ENCODE measurements at places on chromosomes 16 and 17.

- peak; percentile 51 for DNase-seq
These were observed at the start of gene CD68 for GRCh38 chr17:7579001-7579833. CD68 (plus strand) TSS chr17:7579638; CDS start chr17:7579678, 40 bp downstream.

- DNase-seq: no peak
These were observed 13.6 kb downstream of the CLEC16A start for GRCh38 chr16:10957771-10958482.

GRCh38 chr17:81715872-81716673, 4.0 kb downstream of the SLC25A10 start:
- DNase-seq: no peak

DNA sequence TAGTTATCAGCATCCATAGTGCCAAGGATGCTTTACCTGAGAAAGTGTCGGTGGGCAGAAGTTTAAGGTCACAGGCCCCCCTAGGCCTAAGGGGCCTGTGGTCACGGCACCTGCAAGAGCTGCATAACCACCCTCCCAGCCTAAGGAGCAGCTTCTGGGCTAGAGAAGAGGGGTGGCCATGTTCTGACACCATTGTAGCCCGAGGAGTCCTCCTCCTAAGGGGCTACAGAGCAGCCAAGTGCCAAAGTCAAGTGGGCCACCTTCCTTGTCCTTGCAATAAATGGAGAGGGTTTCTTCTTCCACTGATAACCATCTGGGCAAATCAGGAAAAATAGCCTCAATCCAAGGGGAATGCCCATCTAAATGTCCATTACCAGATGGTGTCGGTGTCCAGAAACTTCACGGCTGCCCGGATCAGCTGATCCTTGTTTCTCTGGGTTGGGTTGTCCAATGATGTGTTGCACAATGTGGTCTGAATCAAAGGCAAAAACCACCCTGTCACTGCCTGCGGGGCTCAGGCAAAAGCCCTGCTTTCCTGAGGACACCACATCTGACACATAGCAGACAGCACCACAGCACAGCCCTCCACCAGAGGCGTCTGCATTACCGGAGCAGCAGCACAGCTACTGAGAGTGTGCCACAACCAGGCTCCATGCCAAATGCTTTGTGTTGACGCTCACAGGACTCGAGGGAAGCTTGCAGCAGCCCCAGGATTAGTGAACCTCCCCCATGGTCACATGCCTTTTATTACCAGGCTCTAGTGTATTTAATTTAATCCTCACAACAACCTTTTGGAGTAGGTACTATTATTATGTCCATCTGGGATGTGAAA, 12.8 kb downstream of the ATPAF2 start:
- DNase-seq: no peak

- DNase-seq: no peak
These were observed 162.6 kb downstream of the SDK2 start for GRCh38 chr17:73481676-73482075.

GRCh38 chr16:56307534-56307873, 116.2 kb downstream of the GNAO1 start:
- no peak for DNase-seq

- DNase-seq: no peak
These were observed 18.3 kb downstream of the TPSG1 start for GRCh38 chr16:1206786-1207185.

DNA sequence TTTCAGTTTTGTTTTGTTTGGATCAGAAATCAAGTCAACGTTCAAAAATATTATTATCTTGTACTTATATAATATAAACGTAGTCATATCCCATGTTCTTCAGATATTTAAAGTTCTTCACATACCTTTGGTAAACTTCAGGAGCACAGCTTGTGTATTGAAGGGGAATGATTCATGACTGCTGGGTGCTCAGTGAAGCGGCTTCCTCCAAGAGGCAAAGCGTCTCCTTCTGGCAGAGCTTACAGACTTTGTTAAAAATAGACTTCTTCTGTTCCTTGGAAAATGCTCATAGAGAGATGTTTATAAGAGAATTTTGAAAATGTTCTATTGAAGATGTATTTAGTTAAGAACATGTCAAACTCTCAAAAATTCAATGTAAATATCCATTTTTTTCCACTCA, 155.6 kb upstream of the CNTNAP4 start:
- DNase-seq: no peak

DNA sequence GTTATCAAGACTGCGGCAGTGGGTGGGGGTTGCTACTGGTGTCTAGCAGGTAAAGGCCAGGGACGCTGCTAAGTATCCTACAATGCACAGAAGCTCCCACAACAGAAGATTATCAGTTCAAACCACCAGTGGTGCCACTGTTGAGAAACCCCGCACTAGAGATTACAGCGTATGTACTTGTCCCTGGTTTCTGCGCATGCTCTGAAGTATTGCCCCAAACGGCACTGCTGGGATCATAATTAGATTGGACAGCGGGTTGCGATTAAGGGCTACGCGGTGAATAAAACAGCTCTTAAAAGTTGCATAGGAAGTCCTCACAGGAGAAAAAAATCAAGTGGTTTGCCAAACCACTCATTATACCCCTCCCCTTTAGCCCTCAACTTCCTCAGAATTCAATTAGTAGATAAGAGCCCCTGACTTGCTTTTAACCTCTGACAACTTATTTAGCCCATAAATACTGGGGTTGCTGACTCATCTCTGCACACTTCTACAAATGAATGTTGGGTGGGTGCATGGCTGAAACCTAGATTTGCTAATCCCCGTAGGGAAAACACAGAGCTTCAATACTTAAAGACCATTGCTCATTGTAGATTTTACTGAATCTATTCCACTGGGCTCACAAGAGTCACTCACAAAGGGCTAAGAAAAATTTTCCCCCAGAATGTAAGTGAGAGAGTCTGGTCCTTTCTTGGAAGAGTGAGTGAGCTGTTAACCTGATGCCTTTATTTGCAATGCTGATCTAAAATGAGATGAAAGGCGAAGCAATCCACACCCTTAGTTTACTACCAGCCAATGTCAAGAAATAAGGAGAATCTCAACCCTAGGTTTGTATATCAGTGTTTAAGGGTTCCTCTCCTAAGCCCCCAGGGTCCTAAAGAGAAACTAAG, 91.8 kb downstream of the RGS9 start:
- no peak for DNase-seq

DNA sequence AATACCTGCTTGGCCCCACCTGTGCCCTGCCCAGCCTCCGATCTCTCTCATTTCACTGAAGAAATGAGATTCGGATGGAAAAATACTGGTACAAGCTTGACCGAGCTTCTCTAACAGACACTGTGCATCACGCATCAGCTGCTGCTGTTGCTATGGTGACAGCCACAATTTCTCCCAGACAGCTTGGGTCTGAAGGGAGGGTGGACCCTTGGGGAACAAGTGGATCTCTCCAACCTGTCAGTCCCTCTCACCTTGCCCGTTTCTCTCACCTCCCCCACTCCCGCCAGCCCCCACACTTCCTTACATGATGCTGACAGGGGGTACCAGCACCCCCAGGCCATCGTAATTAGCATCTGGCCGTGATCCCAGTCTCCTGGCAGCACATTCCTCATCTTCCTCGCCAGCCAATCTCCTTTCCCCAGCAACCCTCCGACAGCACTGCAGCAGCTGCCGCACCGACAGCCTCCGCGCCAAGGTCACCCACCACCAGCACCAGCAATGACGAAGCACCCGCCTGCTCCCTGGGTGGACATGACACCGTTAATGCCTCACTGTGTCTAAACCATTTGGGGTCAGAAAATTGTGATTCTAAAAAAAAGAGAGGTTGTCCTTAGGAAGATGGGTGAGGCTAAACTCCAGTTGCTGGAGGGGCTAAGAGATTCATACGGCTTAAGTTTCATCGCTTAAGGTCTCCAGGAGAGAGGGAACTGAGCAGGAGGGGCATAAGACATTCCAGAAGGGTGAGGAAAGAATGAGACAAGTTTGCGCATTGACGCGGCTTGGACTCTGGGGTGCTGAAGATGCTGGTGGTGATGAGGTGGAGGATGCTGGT, 58.6 kb upstream of the TNRC6A start:
- no peak for DNase-seq

DNA sequence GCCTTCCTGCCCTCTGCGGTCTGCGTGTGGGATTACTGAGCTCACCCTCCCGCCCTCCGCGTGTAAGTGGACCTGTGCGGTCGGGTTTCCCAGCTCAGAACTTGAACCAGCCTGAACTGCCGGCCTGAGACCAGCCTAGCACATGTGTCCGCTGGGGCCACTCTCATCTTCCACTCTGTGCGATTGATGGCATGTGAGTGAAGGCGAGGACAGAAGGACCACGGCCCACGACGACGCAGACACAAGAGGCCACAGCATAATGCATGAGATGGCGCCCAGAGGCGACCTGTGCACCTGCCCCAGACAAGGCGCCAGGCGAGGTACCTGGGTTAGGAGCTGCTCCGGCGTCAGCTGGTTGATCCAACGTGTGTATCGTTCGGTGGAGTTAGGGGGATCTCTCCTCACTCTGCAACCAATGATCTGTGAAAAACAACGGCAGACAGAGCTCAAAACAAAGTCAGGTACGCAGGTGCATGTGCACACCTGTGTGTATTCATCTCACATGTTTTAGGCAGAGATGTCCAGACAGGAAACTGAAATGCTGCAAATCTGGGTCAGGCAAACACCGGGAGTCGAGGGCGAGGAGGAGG, 74.5 kb upstream of the METRNL start:
- no peak for DNase-seq

- DNase-seq: no peak
These were observed 2.4 kb downstream of the KRT15 start for GRCh38 chr17:41516147-41516829.

- DNase-seq: no peak
These were observed 84.7 kb upstream of the CLEC3A start for GRCh38 chr16:77937473-77938149.

GRCh38 chr17:78428836-78429617, 50.6 kb downstream of the PGS1 start:
- no peak for DNase-seq

DNA sequence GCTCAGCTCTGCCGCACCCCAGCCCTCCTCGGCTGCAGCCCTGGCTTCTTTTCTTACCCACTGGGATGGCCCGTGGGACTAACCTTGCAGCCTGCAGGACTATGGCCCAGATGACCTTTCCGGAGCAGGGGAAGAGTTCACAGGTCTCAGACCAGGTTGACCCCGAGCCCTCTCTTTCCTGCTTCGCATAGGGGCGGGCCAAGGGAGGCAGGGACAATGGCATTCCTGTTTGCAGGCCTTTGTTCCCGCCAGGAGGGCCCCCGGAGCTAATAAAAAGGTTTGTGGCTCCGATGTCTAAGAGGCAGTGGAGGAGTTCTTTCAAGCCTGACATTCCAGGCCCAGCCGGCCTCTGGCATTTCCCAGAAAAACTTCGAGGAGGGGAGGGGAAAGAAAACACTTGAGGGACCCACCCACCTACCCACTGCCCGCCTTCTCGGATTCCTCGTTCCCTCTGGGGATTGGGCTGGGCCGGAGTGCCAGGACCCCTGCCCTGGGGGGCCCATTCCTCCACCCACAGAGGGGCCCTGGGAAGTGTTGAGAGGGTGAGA, 5.8 kb upstream of the SOCS3 start:
- DNase-seq: no peak

- no peak for DNase-seq
These were observed 422.9 kb downstream of the TMEM114 start for GRCh38 chr16:8167436-8167835.

- no peak for DNase-seq
These were observed 437.7 kb downstream of the HS3ST3B1 start for GRCh38 chr17:14738652-14738988.

GRCh38 chr16:19114359-19115147, 789 bp downstream of the ITPRIPL2 start:
- no peak for DNase-seq

DNA sequence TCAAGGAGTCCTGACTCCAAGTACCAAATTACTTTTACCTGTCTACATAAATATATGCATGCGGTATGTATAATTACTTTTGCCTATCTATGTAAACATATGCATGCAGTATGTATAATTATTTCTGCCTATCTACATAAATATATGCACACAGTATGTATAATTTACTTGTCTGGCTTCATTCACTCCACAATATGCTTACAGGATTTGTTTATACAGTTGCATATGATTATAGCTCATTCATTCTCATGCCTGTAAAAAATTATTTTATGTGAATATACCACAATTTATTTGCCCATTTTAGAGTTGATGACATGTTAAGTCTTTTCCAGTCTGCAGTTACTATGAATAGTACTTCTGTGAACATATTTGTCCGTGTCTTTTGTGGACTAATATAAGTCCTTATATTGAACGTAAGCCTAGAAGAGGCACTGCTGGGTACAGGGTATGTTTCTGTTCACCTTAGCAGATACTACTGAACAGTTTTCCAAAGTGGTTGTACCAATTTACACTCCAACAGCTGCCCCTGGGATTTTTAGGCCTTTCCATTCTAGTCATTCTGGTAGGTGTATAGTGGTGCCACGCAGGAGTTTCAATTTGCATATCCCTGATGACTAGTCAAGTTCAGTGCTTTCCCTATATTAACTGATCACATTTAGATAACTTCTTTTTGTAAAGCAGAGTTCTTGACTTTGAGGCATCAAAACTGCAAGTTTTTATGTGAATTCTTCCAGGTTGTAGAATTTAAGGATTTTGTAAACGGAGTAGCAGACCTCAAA, 47.0 kb downstream of the MARVELD3 start:
- DNase-seq: no peak

DNA sequence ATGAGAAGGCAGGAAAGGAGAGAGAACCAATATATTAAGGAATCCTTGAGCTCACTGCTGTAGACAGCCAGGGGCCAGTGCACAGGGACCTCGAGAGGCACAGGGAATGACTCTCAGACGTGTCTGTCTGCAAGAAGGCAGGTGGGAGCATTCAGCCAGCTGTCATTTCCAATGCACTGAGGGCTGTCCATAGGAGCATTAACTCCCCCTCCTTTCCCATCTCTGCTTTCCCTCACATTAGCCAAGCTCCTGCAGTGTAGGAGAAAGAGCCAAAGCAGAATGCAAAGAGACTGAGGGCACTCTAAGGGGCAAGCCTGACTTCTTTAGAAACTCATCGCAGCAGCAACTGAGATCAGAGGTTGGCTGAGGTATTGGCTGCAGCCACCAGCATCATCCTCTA, 218.3 kb downstream of the CDH13 start:
- DNase-seq: no peak

- DNase-seq: no peak
These were observed 1.4 kb upstream of the WNT3 start for GRCh38 chr17:46819906-46820351.
